ENCODE measurements at places on chromosomes 2 and 18.

DNA sequence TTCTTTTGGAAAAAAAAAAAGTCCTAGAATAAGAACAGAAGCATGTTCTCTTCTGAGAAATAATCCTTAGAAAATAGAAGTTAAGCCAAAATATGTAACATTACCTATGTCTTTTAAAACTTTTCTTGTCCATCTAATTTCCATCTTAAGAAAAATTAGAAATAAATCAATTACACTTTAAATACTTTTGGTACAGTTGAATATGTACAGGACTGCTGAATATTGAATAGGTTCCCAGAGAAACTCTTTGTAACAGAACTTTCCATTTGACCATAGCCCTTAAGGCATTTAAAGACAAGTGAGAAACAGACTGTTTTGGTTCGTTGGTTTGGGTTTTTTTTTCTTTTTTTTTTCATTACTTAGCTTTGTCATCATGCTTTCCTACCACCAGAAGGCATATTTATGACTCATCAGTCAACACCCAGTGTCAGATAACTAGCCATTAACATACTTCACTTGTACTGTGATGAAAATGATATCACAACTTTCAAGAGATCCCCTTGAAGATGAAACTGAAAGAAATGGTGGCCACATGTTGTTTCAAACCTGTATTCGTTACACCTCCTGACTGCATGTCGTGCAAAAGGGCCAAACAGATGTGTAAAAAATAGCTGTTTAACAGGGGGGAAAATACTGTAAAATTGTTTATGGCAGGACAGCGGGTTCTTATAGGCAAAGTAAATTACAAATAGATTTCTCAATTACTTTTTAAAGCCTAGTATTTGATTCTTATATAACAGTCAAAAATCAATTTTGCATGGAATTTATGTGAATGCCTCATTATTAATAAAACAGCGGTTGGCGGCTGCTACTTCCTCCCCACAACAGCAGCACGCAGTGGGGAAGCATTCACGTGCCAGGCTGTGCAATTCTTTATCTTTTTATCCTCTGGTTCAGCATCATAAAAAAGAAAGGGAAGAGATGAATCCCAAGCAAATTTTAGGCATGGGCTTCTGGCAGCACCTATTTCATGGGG, 280.7 kb upstream of the HNRNPA3 start:
- peak; percentile 7 for DNase-seq

DNA sequence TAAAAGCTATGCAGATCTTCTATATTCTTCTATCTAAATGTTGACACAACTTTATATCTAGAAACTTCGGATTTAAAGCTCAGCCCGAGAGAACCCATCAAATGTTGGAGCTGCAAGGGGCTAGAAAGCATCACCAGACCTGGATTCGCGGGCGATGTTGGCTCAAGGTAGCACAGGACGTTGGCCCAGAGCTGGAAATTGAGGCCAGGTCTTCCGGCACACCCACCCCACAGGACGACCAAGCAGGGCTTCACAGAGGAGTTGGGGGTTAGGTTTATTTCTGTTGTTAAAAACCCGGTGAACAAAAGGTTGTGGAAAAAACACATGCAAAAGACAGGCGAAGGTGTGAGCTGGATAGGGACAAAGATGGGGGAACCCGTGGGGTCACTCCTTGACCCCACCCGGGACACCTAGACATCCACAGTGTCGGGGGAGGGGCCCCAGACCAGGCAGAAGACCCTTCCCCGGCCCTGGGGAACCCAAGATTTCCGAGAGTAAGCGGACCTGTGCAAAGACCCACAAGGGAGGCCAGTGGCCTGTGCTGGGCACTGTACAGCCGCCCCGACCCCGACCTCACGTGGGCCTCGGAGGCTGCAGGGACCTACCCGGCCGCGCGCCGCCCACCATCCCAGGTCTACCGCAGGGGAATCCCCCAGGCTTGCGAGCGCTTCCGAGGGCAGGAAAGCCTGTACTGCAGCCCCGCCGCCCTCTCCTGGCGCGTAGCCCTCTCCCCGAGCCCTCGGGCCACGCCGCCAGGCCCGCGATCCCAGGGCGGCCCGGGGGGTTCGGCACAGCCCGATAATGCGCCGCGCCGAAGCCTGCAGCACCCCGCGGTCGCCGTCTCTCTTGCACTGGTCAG, 1.8 kb upstream of the AGBL5 start:
- no peak for DNase-seq

DNA sequence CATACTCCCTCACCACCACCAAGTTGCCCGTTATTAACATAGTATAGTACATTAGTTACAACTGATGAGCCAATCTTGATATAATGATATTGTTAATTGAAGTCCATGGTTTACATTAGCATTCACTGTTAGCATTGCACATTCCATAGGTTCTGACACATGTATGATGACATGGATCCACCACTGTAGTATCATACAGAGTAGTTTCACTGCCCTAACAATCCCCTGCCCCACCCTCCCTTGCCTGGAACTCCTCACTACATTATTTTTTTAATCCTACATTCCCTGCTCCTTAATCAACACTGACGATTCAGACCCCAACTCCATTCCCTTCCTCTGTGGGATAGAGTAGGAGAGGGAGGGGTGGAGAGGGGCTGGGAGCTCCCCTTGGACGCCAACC, 20.2 kb upstream of the ST3GAL5 start:
- no peak for DNase-seq

- no peak for DNase-seq
Observed at GRCh38 chr2:216696751-216697560, 1.6 kb upstream of the IGFBP5 start.

- no peak for DNase-seq
Observed at GRCh38 chr2:238162251-238162845, 3.6 kb downstream of the ERFE start.

DNA sequence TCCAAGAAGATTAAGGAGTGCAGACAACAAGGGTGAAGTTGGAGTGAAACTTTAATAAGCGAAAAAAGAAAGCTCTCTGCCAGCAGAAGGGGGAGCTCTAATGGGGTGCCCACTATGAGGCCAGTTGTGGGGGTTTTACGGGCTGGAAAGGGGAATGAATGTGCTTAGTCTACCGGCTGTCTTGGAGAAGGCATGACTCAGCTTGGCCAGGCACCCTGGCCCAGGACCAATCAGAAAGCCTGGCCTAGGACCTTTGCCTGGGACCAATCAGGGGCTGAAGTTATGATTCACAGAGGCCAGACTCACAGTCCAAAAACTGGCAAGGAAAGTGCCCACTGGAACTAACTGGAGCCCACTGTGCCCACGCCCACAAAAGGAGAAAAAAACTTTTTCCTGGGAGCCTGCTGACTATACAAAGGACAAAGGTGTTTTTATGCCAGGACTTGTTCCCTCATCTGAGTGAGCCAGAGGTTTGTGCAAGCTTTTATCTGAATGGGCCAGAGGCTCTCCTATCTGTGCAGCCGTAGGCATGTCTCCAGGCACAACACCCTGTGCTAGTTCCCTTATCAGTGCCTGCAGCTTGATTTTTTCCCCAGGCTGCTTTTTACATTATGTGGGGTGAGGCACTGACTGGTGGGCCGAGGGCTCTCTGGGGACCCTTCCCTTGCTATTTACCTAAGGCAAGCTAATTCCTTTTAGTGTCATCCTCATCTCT, 18.6 kb downstream of the CMPK2 start:
- no peak for DNase-seq

- DNase-seq, result no peak
Observed at GRCh38 chr2:73969356-73969755, 15.4 kb upstream of the TET3 start.

- DNase-seq, result no peak
Observed at GRCh38 chr2:119242276-119243119, 18.9 kb downstream of the STEAP3 start.

- peak; percentile 49 for DNase-seq
Observed at GRCh38 chr18:77067291-77068061, 65.1 kb downstream of the MBP start.

GRCh38 chr2:216366777-216367471, 5.4 kb downstream of the MARCHF4 start:
- DNase-seq, result no peak

- no peak for DNase-seq
Observed at GRCh38 chr2:88563129-88563528, 64.1 kb downstream of the EIF2AK3 start.

DNA sequence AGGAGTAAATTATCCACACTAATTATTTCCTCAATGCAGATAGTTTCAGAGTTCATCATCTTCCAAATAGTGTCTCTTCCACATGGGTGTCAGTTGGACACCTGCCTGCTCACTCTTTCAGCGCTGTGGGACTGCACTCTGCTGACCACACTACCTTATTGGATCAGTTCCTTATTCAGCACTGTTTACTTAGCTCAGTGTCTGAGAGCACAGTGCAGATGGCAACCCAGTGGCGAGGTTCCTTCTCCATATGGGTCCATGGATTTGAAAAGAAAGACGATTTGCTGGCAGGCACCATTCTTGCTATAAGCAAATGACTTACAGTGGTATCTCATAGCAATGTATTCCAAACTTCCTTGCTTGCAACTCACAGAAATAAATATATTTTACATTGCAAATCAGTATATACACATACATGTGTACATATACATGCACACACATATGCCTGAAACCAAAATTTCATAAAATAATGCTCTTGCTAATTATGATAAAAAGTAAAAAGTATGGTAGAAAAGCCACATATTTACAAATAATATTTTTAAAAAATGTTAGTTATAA, 354.8 kb downstream of the INSIG2 start:
- no peak for DNase-seq

- DNase-seq, result no peak
Observed at GRCh38 chr18:48937869-48938750, 12.7 kb downstream of the SMAD7 start.

DNA sequence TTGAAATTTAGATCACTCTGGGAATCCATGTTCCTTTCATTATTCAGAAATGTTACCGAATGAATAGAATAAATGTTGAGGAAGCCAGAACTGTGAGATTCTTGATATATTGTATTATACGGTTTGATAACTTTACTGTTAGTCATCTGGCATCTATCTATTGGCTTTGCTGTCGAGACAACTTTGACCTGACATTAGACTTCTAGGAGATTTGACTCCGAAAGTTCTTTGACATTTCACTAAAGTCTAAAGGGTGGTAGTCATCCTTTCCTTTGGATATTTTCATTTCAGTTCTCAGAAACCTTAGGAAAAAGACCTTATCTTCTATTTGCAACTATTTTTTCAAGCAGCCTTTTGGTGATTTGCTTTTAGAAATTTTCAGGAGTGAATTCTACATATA, 1.9 kb downstream of the BMPR2 start:
- no peak for DNase-seq

- no peak for DNase-seq
Observed at GRCh38 chr2:176427549-176427948, 158.3 kb downstream of the MTX2 start.

DNA sequence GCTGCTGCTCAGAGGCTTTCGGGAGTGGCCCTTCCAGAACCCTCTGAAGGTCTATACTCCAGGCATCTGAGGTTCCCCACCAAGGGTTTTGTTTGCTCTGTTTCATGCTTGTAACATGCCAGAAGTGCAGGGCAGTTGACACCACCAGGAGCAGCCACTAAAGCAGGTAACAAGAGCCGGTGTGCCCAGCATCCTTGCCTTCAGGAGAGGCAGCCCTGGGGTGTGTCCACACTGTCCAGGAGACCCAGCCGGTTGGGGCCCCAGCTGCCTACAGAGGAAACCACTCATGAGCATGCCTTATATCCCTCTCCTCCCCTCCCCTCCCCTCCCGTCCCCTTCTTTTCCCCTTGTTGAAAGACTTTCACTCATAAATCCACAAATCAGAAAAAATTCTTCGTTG, 93.1 kb downstream of the CD8B2 start:
- no peak for DNase-seq

DNA sequence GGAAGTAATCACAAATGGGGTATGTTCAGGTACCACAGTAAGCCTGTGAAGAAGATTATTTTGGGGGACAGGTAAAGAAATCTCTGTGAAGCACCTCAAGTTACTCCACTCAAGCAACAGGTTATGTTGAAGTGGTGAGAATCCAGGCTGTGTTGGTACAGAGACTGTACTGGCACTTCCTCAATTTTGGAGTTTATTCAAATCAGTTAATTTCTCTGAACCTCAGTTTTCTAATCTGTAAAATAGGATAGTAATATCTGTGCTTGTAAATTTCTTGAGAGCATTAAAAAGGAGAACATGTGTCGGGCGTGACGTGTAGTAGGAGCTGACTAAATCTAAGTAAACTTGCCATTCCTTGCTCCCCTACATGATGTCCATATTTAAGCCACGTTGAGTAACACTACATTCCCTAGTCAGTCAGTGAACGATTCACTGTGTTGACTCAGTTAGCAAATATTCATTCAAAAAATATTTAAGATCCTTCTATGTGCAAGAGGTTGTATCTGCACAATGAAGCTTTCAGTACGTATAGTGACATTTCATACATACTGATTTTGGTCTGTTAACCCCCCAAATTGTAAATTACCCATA, 504.2 kb downstream of the ZEB2 start:
- DNase-seq, result peak; percentile 38

GRCh38 chr2:227415538-227416424, 28.0 kb upstream of the SCYGR1 start:
- peak; percentile 40 for DNase-seq

- no peak for DNase-seq
Observed at GRCh38 chr18:10899481-10899880, 249.9 kb downstream of the PIEZO2 start.

- DNase-seq, result no peak
Observed at GRCh38 chr2:11363868-11364564, 19.6 kb upstream of the ROCK2 start.

DNA sequence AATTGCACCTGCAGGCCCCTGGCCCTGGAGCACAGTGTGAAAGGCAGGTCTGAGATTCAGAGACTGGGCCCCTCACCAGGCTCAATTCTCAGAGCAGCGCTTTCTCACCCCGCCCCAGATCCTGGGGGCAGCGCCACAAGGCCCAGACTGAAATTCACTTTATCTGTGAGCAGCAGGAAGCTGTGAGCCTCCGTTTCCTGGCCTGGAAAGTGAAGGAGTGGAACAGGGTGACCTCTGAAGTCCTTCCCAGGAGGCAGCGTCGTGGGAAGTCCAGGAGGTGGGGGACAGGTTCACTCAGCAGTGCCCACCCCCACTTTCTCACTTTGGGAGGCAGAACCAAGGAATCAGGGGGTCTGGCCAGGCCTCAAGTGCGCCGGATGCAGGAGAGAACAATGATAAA, 235.4 kb downstream of the NDUFA10 start:
- DNase-seq, result no peak

DNA sequence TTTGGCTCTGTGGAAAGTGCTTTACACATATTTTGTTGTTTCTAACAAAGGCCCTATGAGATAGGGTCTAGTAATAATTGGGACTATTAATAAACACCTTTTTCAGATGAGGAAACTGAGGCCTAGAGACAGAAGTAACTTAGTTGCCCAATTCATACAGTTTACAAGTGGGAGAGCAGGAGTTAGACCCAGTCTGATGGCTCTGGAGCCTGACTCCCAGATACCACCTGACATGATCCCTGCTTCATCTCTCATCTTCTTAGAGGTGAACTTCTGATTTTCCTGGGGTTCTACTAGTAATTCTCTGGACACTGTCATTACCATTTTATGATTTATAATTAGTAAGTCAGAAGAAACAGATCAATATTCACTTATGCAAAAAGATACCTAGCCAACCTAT, 49.1 kb upstream of the OTX1 start:
- no peak for DNase-seq

Measured in AG09319 (cell line).